DMS79 treated with DMSO at 0.1 percent for 48 hours (cell line): ENCODE measurements at places on chromosomes 5 and 9.
A peak's percentile ranks its signal among the peaks of the same experiment; 100 is the strongest.

- DNase-seq: no peak
Observed at GRCh38 chr5:128259607-128260021, 176.0 kb downstream of the SLC12A2 start.

DNA sequence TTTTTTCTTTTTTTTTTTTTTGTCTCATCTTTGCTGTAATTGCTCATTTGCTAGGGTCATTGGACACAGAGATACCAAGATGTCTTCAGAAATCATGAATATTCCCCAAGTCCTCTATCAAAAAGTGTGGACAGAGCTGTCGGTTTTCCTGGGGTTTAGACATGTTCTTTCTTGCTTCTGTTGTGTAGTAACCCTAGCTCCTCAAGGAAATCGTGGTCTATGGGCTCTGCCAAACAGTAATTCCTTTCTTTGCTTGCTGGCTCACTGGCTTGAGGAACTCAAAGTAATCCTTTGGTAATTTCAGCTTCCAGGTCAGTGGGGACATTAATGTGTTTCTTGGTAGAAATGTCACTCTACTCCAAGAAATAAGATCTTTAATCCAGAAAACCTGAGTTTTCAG is 101.7 kb downstream of the TMC1 start:
- no peak for DNase-seq

DNA sequence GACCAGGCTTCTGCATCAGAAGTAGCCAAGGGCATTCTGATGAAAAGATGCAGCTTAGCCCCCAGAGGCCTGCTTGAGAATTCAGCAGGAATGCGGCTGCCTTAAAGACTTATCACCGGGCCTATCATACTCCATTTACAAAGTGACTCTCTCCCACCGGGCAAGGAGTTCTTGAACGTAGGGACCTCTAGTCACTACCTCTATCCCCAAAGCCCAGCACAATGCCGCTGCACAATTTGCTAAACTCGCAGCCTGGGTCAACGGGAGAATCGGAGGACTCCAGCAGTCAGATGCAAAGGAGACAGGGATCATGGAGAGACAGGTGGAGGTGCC is 661 bp downstream of the PDCL start:
- no peak for DNase-seq

- no peak for DNase-seq
Observed at GRCh38 chr5:60077292-60077691, 183.8 kb upstream of the PDE4D start.

DNA sequence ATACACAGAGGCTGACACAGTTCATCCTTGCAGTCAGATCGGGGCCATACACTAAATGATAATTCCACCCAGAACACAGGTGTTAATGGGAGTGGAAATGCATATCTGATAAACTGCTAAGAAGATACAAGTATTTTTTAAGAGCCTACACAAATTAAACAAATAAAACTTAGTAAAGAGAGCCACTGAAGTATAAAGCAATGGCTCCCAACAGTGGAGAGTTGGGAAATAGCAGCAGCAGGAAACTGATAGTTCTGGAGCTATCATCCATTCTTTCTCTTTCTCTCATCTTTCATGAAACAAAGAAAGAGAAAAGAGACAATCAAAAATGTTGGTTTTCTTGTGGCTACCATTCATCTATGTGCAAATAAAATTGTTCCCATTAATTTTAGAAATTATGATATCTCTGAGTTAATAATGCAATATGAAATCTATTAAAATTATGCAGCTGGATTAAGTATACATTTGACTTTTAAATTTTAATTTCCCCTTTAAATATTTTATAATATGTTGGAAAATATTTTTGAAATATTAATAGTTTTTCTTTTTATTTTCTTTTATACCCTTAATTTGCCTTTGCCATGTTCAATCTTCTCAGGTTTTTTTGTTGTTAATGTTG is 120.8 kb downstream of the EMB start:
- DNase-seq: no peak

- DNase-seq: no peak
Observed at GRCh38 chr9:29740518-29740917, 2167.2 kb upstream of the C9orf72 start.

DNA sequence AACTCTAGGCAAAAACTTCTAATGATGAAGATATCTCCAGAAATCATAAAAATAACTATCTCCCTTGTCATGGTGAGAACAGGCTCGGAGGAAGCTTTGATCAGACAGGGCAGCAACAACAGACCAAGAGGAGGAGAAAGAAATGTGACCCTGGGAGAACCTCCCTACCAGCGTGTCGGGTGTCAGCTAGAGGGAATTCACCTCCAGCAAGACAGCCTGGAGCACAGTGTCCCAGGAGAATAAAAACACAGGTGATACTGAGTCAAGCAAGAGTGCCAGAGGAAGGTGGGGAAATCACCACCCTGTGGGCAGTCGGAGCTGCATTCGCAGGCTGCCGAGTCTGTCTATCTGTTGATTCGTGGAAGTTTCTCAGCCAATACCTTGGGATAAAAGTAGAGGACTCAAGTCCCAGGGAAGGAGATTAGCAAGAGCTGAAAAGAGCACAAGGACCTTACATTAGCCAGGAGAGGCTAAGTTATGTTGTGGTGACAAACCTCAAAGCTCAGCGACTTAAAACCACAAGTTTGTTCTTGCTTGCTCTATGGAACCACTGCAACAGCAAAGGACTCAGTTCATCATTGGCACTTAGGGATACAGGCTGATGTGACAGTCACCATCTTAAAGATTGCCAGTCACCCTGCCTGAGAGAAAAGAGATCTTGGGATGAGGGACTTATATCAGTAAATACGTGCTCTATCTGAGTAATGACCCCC is 598.3 kb downstream of the CCDC171 start:
- DNase-seq: peak; percentile 12

- no peak for DNase-seq
Observed at GRCh38 chr5:437281-437771, 5.7 kb upstream of the EXOC3 start.

- peak; percentile 41 for DNase-seq
Observed at GRCh38 chr9:135088348-135088978, 995 bp downstream of the OLFM1 start.

- DNase-seq: no peak
Observed at GRCh38 chr9:98039607-98040017, 16.9 kb upstream of the NANS start.

DNA sequence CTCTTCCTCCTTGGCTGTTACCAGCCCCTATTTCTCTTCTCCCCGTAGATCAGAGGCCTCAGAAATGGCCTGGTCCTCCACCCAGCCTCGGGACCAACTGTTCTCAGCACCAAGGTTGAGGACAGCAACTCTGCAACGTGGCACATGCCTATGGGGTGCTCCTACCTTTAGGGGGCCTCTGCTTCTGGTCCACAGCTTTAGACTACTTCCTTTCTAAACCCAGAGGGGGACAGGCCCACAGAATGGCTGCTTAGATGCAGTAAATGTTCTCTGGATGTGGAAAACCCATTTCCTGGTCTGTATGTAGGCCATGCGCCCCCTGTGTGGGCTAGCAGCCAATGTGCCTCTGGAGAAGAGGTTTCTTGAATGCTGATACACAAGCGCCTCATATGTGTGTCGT is 68.4 kb downstream of the NRG2 start:
- no peak for DNase-seq

- DNase-seq: no peak
Observed at GRCh38 chr9:7974335-7974960, 174.9 kb upstream of the DMAC1 start.

DNA sequence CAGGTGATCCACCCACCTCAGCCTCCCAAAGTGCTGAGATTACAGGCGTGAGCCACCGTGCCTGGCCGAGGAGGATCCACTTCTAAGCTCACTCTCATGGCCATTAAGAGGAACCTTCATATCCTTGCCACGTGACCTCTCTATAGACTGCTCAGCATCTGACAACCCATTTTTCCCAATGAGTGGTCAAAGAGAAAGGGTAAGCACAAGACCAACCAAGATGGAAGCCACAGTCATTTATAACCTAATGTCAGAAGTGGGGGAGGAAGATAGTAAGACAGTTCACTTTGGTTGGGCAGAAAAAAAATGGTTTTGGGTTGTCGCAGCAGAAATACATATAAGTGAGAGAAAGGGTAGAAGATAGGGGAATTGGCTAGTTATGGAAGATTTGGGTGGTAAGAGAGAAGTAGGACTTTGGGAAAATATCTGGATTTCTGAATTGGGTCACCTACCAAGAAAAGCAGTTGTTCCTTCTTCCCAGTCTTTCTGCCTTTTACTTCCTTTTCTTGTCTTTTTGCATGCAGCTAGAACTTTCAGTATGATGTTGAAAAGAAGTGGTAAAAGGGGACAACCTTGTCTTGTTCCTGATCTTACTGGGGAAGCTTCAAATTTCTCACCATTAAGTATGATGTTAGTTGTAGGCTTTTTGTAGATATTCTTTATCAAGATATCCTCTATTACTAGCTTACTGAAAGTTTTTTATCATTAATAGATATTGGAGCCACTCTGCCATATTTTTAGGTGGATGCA is 15.6 kb downstream of the SNX2 start:
- no peak for DNase-seq

- no peak for DNase-seq
Observed at GRCh38 chr5:2714026-2714425, 37.5 kb downstream of the IRX2 start.

- DNase-seq: no peak
Observed at GRCh38 chr9:14405176-14405706, 91.3 kb upstream of the NFIB start.

- DNase-seq: no peak
Observed at GRCh38 chr5:38596981-38597380, 40.5 kb upstream of the LIFR start.

DNA sequence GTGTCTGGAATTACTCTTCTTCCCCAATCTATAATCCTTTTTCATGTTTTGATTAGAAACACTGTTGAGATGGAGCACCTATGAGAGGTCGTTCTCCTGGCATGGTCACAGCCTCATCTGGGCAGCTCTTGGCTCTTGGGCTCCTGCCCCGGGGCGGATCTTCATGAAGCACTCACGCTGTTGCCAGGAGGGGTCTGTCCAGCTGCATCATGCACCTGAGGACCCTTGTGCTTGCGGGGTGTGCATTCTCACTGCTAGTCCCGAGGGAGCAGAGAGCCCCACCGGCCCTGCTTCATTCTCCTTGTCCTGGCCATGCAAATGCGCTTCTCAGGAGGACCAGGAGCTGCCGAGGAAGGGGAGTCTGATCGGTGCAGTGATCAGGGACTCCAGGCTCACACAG is 117.6 kb upstream of the S1PR3 start:
- DNase-seq: no peak

GRCh38 chr9:93920131-93920800 is 34.9 kb downstream of the BARX1 start:
- DNase-seq: no peak
